ENCODE measurements at places on chromosomes 2 and 18.

DNA sequence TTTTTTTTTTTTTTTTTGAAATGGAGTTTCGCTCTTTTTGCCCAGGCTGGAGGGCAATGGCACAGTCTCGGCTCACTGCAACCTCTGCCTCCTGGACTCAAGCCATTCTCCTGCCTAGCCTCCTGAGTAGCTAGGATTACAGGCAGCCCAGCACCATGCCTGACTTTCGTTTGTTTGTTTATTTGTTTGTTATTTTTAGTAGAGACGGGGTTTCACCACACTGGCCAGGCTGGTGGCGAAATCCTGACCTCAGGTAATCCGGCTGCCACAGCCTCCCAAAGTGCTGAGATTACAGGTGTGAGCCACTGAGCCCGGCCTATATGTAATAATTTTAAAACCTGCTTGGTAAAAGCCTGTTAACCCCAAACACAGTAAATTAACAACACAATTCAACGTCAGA is 435.7 kb downstream of the LRRTM4 start:
- no peak for DNase-seq

- DNase-seq, result no peak
Observed at GRCh38 chr18:48013162-48013561, 82.7 kb upstream of the SMAD2 start.

DNA sequence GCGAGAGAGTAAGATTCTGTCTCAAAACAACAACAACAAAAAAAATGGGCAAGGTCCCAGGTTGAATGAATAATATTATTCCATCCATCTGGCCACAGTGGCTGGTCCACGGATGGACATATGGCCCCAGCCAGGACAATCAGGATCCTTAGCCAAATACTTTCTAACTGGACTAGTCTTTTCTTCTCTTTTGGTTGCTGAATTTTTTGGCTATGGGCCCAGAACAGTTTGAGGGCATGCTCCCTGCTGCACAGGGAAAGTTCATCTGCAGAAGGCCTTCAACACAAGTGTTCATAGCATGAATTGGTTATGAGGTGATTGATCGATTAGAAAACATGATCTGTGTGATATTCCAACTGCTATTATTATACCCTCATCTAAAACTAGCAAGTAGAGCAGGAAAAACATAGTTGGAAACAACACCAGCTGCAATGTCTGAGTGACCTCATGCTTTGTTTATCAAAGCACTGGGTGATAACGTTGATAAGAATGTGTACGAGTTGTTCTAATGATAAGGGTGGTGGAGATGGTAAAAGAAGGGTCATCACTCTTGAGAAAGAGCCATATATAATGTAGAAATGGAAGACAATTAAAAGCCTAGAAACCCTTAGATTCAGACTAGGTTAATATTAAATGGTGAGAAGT is 47.8 kb upstream of the RNF103 start:
- no peak for DNase-seq

- DNase-seq, result no peak
Observed at GRCh38 chr2:60317844-60318243, 235.6 kb downstream of the BCL11A start.

- no peak for DNase-seq
Observed at GRCh38 chr2:86028766-86029381, 76.8 kb downstream of the POLR1A start.

DNA sequence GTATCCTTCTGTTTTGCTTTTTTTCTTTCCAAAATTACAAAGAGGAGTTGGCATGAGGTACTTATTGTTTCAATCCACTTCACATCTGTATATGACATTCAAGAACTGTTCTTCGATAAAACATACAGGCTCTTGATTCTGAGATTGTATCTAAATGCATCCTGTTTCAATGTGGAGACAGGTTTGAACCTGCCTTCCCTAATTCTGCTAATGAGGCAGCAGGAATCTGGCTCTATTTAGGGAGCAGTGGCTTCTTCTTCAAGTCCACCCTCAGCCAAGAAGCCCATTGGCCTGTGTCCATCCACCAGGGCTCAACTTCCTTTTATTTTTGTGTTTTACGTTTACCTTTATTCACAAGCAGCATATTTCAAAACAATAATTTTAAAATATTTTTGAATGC is 84.8 kb upstream of the PIK3C3 start:
- DNase-seq, result no peak

- DNase-seq, result no peak
Observed at GRCh38 chr2:120480903-120481445, 135.0 kb downstream of the INHBB start.

DNA sequence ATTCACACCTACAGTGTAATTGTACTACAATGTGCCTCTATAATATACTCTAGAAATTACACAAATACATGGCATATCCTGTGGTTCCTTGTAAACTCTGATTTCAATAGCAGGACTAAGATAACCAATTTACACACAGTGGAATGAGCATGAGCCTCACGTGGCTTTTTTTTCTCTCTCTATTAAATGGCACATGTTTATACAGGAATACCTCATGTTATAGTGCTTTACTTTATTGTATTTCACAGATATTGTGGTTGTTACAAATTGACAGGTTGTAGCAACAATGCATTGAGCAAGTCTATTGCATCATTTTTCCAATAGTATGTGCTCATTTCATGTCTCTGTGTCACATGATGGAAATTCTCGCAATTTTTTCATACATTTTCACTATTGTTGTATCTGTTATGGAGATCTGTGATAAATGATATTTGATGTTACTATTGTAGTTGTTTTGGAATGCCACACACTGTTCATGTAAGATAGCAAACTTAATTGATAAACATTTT is 260.0 kb downstream of the FSIP2 start:
- DNase-seq, result no peak

- DNase-seq, result no peak
Observed at GRCh38 chr18:56248610-56249235, 389.7 kb downstream of the TXNL1 start.

- DNase-seq, result no peak
Observed at GRCh38 chr2:105321875-105322646, 7.5 kb downstream of the TGFBRAP1 start.

- DNase-seq, result peak; percentile 56
Observed at GRCh38 chr18:76564117-76564516, 69.1 kb upstream of the ZNF516 start.

DNA sequence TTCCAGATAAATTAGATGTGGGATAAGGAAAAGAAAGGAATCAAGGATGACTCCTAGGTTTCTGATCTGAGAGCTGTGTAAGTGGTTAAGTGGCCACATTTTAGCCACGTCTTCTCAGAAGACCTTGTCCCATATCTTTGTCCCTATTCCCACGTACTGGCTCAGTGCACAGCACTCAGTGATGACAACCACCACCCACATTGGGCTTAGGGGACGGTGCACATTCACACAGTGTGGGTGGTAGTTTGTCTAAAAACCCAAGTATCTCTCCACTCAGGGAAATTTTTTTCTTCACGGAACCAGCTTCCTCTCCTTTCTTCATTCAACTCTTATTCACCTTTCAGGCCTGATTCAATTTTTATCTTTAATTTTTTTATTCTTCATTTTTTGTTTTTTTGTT is 30.6 kb upstream of the GCC2 start:
- DNase-seq, result no peak

DNA sequence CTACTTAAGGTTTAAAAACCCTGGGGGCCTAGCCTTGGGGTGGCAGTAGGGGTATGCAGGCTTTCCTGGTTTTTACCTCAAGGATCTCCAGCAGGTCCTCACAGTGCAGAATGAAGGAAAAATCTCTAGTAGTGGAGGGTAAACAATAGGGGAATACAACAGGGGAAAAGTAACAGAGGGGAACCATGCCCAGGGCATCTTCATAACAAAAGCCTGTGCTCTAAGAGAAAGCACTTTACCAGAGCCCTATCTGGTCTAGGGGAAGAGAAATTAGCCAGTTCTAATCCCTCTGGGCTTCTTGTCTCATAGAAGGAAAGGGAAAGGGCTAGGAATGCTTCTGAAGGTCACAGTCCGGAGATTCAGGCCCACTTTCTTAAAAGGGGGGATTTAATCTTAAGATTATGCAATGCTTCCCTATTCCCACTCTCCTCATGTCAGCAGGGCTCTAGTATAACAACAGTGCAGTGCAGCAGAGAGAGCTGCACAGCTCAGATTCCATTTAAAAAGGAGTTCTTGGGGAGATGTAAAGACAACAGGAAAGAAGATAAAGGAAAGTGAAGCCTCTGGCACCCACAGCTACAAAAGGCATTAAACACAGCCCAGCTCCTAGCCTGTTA is 149.0 kb upstream of the CYP1B1 start:
- DNase-seq, result no peak

DNA sequence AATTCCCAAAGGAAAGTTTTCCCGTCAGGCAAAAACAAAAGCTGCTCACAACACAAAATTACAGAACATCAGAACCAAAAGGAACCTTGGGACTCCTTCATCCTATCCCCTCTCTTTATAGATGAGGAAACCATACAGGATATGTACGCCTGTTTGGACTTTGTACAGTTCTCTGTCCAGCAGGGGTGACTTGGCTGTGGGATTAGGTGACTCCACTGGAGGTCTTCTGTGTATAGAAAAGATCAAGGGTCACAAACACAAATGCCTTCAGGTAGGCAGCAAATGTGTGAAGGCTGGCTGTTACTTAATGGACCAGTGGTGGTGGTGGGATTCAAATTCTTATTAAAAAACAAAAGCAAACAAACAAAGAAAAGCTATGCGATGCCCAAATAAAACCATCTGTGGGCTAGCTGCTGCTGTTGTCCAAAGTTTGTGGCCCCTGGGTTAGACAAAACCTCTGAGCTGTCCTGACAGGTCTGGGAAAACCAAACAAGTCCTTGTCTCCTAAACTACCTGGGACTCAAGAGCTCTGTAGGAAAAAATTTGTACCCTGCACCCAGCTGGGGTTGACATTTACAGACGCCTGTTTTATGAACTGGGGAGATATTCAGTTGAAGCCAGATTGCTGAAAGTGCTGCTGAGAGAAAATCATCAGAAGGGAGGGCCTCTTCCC is 1.3 kb upstream of the CEP68 start:
- DNase-seq, result no peak

DNA sequence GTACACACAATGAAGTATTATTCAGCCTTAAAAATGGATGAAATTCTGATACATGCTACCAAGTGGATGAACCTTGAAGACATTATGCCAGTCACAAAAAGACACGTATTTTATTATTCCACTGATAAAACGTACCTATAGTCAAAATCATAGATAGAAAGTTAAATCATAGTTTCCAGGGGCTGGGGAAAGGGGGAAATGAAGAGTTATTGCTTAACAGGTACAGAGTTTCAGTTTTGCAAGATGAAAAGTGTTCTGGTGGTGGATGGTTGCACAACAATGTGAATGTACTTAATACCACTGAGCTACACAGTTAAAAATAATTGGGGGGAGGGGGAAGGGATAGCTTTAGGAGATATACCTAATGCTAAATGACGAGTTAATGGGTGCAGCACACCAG is 279.0 kb upstream of the STON1 start:
- no peak for DNase-seq

- no peak for DNase-seq
Observed at GRCh38 chr2:225137971-225138370, 95.7 kb upstream of the DOCK10 start.

- no peak for DNase-seq
Observed at GRCh38 chr2:154343282-154343681, 355.2 kb upstream of the KCNJ3 start.

- no peak for DNase-seq
Observed at GRCh38 chr2:231616296-231616695, 23.6 kb downstream of the TEX44 start.

GRCh38 chr2:66982766-66983165 is 414.4 kb upstream of the ETAA1 start:
- no peak for DNase-seq

DNA sequence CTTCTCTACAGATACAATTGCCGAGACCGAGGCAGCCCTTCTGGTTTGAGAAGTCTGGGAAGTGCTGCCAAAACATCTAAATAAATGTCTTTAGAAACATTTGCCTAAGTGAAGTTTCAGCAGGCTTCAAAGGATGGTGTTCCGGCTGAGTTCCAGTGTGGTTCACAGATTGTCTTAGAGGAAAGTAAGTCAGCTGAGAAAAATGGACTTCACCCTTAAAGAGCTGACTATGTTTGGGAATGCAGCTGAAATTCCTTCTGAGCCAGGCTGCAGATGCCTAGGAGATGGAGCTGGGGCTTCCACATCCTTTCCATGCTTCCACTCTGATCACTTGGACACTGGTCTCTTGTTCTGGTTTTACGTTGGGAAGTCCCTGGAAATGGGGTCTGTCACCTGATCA is 83.6 kb downstream of the FHOD3 start:
- no peak for DNase-seq

- DNase-seq, result no peak
Observed at GRCh38 chr2:102636283-102636907, 17.0 kb downstream of the SLC9A2 start.

- no peak for DNase-seq
Observed at GRCh38 chr2:30722936-30723725, 84.1 kb downstream of the CAPN13 start.

DNA sequence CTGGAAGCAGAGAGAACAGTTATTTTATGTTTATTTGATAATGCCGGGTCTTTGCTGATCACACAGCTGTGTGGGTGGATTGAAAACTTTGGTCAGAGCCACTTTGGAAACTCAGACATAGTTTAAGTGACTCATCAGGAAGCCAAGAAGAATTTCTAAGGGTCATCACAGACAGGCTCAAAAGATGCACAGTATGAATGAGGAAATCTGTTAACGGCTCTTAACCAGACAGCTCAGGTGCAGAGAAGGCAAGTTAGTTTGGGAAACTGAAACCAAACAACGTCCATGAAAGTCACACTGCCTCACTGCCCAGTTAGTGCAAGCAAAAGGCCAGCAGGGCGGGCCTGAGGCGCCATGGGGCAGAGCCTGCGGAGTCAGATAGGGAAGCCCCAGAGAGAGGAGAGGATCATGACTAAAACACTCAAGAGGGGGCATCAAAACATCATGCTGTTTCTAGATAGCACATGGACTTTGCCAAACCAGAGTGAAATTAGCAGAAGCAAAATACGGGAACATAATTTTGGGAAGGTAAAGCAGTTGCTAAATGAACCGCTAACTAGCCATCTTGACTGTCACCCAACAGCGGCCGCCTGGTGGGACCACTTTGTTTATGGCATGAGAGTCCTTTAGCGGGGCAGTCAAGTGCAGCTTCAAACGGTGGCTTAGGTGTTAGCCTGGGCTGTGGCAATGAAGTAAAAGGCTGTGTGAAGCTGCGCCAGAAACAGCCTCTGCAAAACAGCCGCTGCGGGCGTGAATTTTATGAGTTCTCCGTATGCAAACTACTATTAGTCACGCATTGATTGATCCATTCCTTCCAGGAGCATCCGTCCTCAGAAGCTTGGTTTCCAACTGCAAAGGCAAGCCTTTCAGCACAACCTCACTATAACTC is 101.2 kb downstream of the KCTD18 start:
- peak; percentile 85 for DNase-seq

- DNase-seq, result no peak
Observed at GRCh38 chr2:587087-587960, 89.9 kb downstream of the TMEM18 start.
